ENCODE measurements at places on chromosomes 16 and 17.

DNA sequence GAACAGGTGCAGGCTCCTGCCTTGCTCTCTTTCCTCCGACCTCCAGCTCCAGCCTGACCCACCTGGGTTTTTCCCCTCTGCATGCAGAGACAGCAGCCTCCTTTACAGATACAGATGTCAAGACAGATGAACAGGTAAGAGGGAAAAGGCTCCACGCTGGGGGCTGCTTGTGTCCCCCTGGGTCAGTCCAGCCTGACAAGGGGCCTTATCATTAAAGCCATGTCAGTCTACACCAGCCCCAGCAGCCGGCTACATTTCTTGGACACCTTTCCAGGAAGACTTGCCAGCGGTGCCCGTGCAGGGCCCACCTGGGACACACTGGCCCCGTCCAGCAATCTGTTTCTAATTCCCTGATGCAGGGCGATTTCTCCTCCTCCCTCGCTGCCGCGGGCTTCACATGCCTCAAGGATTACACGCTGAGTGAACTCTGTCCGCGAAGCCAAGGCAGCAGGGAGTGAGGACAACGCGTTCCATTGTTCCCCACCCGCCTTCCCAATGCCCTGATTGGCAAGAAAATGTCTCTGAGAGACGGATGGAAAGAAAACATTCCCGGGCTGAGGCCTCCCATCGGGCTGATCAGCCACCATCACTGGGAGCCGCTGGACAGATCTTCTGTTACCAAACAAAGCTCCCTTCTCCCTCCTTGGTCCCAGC is 184.7 kb downstream of the C16orf95 start:
- peak; percentile 50 for DNase-seq

DNA sequence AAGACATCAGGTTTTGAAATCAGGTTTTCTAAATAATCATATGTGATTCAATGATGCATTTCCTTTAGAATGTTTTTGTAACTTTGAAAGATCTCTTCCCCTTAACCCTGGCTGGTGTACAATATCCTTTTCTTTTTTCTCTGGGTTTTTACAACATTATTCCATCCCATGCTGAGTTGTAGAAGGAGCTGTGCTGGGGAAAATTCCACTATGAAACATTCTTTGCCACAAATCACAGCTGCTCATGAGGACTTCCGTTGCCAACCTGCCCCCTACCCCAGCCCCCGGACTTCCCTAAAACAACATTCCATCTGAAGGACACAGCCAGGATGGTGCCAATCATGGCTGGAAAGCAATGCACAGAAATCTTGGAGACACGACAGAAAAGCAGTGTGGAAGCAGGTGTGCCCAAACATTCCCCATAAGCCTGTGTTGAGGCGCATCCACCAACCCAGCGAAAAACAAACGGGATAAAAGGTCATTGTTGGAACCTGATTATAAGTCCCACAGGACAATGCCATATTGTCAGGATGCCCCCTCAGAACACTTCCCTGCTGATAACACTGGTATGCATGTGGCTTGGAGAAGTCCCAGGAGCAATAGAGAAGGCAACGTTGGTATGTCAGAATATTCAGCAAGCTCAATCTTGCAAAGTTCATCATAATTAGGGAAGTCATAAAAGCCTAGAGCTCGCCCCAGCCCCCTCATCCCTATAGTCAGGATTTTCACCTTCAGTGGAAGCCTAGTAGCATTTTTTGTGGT is 475.0 kb downstream of the HS3ST3B1 start:
- DNase-seq: no peak

GRCh38 chr17:31297090-31297489 is at the start of gene OMG:
Gene OMG, minus strand, starts transcription at chr17:31297239. Its CDS starts 908 bp downstream, at chr17:31296331.
- no peak for DNase-seq

DNA sequence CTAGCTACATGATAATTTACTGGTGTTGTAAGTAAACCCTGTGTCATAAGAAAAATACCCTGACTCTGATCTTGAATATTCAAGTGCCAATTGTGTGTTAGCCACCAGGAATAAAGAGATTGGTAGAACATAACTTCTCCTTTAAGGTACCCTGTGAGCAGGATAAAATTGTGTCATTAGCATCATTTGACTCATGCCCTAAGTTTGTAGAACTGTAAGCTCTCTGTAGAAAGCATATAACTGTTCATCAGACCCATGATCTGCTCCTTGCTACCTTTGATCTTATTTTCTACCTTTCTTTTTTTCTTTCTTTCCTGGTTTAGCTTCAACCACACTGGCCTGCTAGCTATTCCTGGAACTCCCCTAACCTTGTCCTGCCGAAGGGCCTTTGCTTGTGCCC is 35.8 kb downstream of the PTRH2 start:
- no peak for DNase-seq

GRCh38 chr16:25210758-25211157 is 6.0 kb upstream of the AQP8 start:
- no peak for DNase-seq

DNA sequence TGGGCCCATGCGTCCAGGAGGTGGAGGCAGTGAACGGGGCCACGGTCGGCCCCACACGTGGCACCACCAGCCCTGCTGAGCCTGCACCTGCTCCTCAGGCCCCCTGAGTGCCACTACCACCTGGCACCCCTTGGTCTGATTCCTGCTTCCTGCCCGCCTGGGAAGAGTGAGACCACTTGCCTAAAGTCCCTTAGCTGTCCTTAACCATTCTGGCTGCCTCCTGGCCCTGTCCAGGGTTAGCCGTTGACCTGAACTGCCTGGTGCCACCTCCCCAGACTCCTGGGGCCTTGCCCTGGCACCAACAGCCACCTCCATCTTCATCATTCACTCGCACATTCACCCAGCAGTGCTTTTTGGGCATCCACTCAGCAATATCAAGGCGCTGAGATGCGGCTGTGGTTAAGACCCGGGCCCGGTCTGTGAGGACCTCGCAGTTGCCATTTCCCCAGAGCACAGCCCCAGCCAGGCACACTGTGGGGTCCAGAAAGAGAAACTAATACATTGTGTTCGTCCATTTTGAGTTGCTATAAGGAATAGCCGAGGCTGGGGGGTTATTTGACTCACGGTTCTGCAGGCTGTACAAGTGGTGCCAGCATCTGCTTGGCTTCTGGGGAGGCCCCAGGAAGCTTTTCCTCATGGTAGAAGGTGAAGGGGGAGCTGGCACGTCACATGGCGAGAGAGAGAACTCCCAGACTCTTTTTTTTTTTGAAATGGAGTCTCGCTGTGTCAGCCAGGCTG is 318.4 kb downstream of the SEC14L1 start:
- DNase-seq: no peak

GRCh38 chr16:51938861-51939260 is 608.1 kb downstream of the TOX3 start:
- DNase-seq: no peak

- no peak for DNase-seq
Observed at GRCh38 chr17:50649042-50649908, 14.6 kb downstream of the ABCC3 start.

GRCh38 chr16:29734786-29735185 is 11.0 kb downstream of the C16orf54 start:
- DNase-seq: no peak

Data from GM04503 (cell line).